ENCODE measurements at places on chromosomes 16 and 17.
A peak's percentile ranks its signal among the peaks of the same experiment; 100 is the strongest.

DNA sequence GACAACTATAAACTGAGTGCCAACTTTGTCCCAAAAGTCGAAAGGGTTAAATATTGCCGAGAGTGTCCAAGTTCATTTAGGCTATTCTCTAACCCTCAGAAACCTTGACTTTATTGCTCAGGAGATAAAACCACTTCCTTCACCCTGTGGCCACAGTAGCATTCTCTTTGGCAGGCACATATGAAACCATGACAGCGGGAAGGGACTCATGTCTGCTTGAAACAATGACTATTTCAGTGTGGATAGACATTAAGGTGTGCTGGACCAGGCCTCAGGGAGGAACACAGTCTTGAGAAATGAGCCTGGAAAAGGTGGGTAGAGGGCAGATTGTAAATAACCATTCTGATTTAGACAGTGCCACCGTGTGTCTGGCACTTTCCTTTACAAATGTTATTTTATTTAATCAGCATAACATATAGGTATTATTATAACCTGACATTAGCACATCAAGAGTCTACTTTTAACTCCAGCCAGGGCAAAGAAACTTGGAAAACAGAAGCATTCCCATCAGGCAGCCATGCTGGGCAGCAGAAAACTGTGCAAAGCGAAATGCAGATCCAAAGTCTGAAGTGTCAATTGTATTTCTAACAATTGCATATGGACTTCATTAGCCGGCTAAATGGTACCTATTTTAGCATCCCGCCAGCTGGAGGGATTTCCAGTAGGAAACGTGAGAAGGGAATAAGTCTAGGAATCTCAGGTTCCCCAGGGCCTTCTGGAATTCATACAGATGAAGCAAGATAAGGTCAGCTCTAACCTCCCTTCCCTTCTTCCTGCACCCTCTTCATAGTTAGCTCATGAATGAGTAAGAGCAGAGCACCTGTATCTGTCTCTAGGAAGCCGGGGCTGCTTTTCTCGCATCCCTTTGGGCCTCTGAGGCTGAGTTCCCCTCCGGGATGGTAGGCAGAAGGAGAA is 212.8 kb upstream of the ELAC2 start:
- no peak for DNase-seq

- DNase-seq = peak; percentile 80
Measured at GRCh38 chr16:85612191-85612800, 826 bp upstream of the GSE1 start.

GRCh38 chr17:70468661-70469060 is 299.3 kb downstream of the KCNJ2 start:
- DNase-seq = no peak

DNA sequence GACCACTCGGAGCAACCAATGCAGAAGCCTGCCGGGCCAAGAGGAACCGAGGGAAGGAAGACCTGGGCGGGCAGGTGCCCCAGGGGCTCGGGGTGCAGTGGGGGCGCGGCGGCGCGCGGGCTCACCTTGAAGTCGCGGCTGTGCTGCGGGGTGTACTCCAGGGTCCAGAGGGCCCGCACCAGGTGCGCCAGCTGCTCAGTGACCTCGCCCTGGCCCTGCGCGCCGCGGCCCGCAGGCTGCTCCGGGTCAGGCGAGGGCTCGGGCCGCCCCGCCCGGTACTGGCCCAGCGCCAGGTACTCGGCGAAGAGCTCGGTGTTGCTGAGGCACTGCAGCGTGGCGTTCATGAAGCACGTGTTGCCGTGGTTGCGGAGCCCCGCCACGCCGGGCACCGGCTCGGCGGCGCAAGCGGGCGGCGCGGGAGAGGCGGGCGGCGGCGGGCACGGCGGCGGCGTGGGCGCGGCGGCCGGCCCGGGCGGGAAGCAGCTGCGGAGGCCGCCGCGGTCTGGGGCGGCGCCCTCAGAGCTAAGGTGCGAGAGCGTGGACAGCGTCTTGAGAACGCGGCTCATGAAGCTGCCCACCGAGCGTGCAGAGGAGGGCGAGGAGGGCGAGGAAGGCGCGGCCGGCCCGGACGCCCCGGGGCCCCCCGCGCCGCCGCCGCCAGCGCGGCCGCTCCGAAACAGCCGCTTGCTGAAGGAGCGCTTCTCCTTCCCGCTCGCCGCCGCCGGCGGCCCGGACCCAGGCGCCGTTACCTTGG is 562 bp downstream of the USP31 start:
- DNase-seq = peak; percentile 18

DNA sequence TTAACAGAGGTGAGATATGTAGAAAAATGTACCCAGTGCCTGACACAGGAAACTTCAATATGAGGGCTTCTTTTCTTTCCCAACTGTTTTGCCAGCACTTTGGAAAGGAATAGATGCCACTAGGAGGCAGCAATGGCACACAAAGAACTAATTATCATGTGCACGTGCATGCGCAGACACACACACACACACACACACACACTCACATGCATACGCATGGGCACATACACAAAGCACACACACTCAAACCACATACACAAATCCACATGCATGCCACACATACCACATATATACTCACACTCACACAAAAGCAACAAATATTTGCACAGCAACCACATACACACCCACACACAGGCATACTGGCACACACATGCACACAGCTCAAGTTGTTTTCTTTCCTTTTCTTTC is 8.8 kb upstream of the CEP112 start:
- DNase-seq = peak; percentile 23

GRCh38 chr17:50027172-50027880 is 28.6 kb upstream of the ITGA3 start:
- peak; percentile 69 for DNase-seq

- no peak for DNase-seq
Measured at GRCh38 chr16:11015076-11015475, 70.7 kb downstream of the CLEC16A start.

DNA sequence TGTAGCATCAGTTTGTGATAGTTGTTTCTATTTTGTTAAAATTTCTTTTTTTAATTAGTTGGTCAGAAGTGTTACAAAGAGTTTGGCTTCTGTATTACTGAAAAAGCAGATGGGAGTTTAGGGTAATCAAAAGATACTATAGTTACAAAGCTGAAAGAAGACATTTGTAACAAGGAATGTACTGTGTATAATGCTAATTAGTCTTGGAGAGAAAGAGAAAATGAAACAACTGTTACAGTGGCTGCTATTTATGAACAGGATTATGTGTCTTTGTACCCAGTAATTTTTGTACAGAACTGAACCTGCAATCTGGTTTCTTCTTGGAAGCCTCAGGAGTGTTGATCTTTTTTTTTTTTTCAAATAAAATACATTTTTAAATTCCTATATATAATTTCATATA is 14.3 kb downstream of the GDPD1 start:
- no peak for DNase-seq

- DNase-seq = no peak
Measured at GRCh38 chr17:39652587-39653315, 12.4 kb upstream of the TCAP start.

- DNase-seq = no peak
Measured at GRCh38 chr16:11089504-11090124, 145.2 kb downstream of the CLEC16A start.

- peak; percentile 79 for DNase-seq
Measured at GRCh38 chr16:11257131-11257938, 1.3 kb upstream of the SOCS1 start.

DNA sequence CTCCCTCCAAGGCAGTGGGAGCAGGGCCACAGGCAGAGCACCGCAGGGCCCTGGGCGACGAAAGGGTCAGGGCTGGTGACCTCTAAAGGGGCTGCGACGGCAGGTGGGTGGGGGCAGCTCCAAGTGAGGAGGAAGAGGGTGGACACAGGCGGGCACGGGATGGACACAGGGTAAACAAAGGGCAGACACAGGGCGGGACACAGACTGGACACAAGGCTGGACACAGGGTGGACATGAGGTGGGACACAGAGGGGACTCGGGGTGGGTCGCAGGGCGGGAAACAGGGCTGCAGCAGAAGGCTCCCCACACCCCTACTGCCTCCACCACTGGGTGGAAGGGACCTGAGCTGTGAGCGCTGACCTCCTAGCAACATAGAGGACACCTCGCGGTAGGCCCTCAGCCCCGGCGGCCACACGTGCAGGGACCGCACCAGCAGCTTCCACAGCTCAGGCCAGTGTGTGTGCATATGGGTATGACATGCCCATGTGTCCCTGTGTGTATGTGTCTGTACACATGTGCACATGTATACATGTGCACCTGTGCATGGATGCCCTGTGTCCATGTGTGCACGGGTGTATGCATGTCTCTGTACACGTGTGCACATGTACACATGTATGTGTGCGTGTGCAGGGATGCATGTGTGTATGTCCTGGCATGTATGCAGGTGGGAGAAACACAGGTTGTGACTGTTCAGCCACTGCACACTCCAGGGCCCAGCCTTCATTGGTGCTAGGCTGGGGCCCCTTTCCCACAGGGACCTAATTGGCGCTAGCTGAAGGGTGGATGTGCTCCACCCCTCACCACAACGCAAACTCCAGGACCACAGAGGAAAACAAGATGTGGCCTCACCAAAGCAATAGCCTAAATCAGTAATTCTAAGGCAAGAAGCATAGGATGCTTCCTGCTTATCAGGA is 7.6 kb downstream of the LMF1 start:
- DNase-seq = no peak
